ENCODE measurements at places on chromosomes 3 and 15.

DNA sequence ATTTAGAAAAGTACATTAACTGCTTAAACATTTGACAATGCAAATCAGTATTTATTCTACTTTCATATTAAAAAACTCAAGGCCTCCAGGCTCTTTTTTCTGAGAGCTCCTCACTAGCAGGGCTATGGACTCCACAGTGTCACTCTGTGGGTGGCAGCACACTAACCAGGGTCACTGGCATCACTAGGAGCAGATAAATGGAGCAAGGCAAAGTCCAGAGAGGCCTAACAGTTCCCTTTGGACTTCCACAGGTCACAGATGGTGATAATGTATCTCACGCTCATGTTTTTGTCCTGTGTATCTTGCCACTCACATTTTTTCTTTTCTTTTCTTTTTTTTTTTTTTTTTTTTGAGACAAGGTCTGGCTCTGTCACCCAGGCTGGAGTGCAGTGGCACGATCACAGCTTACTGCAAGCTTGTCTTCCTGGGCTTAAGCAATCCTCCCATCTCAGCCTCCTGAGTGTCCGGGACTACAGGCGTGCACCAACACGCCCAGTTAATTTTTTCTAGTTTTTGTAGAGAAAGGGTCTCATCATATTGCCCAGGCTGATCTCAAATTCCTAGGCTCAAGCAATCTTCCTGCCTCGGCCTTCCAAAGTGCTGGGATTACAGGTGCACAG, 7.8 kb downstream of the SPG21 start:
- DNase-seq = no peak

DNA sequence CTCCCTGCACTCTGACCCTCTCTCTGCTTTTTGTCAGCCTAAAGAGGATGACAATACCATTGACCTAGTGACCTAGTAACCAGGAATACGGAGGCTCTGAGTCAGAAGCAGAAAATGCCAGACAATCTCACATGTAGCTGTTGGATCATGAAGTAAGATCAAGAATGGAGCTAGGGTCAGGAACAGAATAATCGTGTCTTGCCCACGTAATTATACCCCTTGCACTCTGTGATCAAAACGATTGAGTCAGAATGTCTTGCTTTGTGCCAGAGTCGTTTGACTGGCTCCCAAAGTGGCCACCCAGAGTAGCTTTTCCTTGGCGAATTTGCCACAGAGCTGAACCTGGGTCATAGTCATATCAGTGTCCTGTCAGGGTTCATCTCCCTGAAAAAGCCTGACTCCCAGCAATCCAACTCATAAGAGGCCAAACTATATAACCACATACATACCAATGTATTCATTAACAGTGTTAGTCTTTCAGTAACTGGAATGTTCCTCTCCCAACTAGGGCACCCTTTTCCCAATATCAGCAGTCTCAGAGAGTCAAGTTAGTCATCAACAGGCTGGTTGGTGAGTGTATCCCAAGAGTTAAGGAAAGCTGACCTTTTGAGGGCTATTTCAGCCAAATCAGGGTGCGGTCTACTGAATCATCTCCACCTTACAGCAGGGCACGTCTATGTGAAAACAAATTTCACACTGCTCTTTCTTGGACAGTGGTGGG, 5.0 kb upstream of the CDV3 start:
- DNase-seq = no peak

DNA sequence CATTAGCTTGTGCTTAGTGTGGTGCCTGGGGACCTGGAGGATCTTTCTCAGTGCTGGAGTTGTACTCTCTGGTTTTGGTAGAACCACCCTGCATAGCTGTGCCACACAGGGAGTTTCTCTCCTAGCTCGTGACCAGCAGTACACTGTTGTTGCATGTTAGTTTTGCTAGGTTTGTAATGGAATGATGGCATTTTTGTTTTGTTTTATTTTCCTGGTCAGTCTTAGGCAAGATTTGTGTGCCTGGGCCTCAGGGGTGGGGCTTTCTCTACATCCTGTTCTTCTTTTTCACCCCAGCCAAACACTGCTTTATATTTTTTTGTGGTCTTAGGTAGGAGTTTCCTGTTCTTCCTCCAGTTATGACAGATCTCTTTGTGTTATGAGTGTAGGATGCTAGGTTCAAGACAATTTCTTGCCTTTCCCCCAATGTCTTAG, 534.5 kb upstream of the KCNMB2 start:
- no peak for DNase-seq

- no peak for DNase-seq
These were observed 156.7 kb downstream of the ANO10 start for GRCh38 chr3:43465109-43465508.

DNA sequence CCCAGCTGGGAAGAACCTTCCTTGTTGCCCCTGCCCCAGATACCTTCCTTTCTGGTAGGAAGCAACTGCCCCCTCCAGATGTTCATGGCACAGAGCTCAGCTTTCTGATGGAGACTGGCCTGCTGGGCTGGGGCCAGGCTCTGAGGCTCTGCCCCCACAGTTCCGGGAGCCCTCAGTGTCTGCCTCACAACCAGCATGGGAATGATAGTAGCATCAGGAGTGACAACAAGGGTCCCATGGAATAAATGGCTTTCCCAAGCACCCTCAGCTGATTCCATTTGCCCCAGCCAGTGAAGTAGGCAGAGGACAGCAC, 65.6 kb upstream of the IQSEC1 start:
- DNase-seq = no peak

- no peak for DNase-seq
These were observed 6.3 kb downstream of the STARD5 start for GRCh38 chr15:81317642-81318017.

GRCh38 chr15:49174902-49175301, 4.9 kb downstream of the GALK2 start:
- DNase-seq = no peak

GRCh38 chr3:133054586-133054985, 16.4 kb downstream of the TMEM108 start:
- no peak for DNase-seq

- no peak for DNase-seq
These were observed 49.2 kb downstream of the SLC15A2 start for GRCh38 chr3:121943431-121943830.

- DNase-seq = no peak
These were observed 49.0 kb downstream of the PBRM1 start for GRCh38 chr3:52636673-52637072.

- no peak for DNase-seq
These were observed 7.2 kb downstream of the FOXL2 start for GRCh38 chr3:138939561-138940241.

- DNase-seq = no peak
These were observed 2.8 kb upstream of the PAK2 start for GRCh38 chr3:196736670-196737374.

GRCh38 chr3:12275974-12276650, 12.8 kb upstream of the PPARG start:
- no peak for DNase-seq

DNA sequence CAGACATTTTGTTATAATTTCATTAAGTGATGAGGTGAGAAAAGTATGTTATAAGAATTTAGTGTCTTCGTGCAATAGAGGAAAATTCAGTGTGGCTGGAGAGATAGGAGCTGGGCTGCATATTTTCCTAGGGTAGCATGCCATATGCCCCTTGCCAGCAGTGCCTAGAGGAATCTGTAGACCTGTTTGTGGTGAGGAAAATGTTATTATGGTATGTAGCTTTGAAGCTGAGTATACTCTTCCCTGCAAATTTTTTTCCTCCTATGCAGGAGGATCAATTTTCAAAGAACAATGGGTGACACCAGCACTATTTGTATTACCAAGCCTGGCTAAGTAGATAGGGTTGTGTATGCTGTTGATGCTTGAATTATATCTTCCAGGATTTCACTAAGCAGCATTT, 200.6 kb downstream of the EDEM1 start:
- DNase-seq = no peak

- DNase-seq = no peak
These were observed 172.3 kb upstream of the MBNL1 start for GRCh38 chr3:152096280-152096906.

GRCh38 chr3:183743231-183743630, 45.6 kb downstream of the YEATS2 start:
- no peak for DNase-seq

DNA sequence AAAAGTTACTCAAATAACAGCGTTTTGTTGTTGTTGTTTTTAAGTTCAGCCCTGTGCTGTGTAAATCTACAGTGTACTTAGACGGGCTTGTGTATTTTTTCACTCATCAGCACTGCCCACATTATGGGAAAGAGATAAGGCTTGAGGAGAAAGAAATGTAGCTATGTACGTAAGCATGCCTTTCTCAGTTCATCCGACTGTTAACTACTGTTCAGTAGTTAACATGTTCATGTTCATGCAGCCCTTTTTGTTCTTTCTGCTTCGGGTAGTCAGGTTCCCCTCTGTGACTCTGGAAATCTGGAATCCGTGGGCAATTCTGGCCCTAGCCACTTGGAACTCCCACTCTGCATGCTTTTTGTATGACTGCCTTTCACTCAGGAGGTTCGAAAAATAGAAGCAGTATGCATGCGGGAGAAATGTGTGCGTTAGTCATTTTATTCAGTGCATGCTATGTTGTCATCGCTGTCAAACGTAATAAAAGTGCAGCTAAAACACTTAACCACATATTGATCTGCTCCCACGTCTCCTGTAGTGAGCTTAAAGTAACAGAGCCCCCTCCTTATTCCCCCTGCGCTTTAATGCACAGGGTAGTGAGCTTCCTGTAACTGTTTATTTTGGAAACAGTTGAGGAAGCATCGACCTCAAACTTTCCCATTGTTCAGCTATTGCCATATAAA, 283.1 kb upstream of the NR2F2 start:
- no peak for DNase-seq

GRCh38 chr3:15206662-15207576, 873 bp downstream of the CAPN7 start:
- DNase-seq = no peak
